Natural killer cell treated with Interleukin-12 subunit alpha and Interleukin-12 subunit beta and Interleukin-15 and Interleukin-18, amount 100 ng/mL, for 72 hours (primary cell): ENCODE measurements at places on chromosomes 13 and 19. TPM values are rescaled to one million over a fixed set of nuclear protein-coding genes. Genes with fewer than 3 reads are reported as not detected.

GRCh38 chr13:52969373-52969772 is 59.2 kb upstream of the OLFM4 start:
- H3K36me3 ChIP-seq, result no peaks in the 10 kb centered on the region
- no peak for DNase-seq
- H3K4me3 ChIP-seq, result no peak overlapping the region
- peaks cover 5% of the 10 kb centered on the region for H3K4me1 ChIP-seq
- no peak overlapping the region for H3K27ac ChIP-seq
- H3K27me3 ChIP-seq, result peaks cover 17% of the 10 kb centered on the region

MADCAM1 gene
- total RNA-seq, result not detected

DNA sequence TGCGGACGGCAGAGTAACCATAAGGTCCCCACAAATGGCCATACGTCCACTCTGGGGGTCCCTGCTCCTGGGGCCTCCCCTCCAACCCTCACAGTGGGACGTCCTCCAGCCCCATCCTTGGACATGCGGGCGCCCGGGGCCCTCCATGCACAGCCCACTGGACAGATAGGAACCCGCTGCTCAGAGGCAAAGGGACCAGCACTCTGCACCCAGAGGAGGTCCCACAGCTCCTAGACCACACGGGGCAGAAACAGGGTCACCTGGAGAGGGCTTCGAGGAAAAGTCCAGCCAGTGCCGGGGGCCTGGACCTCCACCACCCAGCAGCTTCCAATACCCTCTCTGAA is 11.1 kb downstream of the REXO1 start:
- H3K4me3 ChIP-seq, result no peak overlapping the region
- H3K27me3 ChIP-seq, result no peaks in the 10 kb centered on the region
- no peaks in the 10 kb centered on the region for H3K4me1 ChIP-seq
- H3K36me3 ChIP-seq, result no peaks in the 10 kb centered on the region

DAZAP1 gene
- total RNA-seq, result 282 TPM

KLK14 gene
- total RNA-seq, result 2.2 TPM

- DNase-seq, result no peak
- H3K27me3 ChIP-seq, result peaks cover 38% of the 10 kb centered on the region
- H3K36me3 ChIP-seq, result no peaks in the 10 kb centered on the region
Measured at GRCh38 chr13:21675095-21675991, 4.5 kb downstream of the FGF9 start.

DNA sequence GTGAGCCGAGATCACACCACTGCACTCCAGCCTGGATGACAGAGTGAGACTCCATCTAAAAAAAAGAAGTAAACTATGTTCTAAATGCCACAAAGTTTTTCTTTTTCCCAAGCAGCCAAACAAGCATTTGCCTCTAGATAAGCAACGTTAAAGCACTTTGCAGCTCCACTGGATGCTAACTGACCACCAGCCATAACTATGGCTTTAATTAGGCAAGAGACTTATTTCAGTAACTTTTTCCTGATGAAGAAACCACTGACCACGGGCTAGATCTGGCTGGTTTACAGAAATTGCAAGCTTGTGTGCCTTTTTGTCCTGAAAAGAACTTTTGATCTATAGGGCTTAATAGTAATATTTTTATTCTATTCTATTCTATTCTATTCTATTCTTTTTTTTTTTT is 22.1 kb downstream of the CD70 start:
- H3K36me3 ChIP-seq, result peaks cover 14% of the 10 kb centered on the region
- peaks cover 33% of the 10 kb centered on the region for H3K27me3 ChIP-seq
- peaks cover 2% of the 10 kb centered on the region for H3K4me1 ChIP-seq
- no peak overlapping the region for H3K27ac ChIP-seq
- no peak for DNase-seq

DNA sequence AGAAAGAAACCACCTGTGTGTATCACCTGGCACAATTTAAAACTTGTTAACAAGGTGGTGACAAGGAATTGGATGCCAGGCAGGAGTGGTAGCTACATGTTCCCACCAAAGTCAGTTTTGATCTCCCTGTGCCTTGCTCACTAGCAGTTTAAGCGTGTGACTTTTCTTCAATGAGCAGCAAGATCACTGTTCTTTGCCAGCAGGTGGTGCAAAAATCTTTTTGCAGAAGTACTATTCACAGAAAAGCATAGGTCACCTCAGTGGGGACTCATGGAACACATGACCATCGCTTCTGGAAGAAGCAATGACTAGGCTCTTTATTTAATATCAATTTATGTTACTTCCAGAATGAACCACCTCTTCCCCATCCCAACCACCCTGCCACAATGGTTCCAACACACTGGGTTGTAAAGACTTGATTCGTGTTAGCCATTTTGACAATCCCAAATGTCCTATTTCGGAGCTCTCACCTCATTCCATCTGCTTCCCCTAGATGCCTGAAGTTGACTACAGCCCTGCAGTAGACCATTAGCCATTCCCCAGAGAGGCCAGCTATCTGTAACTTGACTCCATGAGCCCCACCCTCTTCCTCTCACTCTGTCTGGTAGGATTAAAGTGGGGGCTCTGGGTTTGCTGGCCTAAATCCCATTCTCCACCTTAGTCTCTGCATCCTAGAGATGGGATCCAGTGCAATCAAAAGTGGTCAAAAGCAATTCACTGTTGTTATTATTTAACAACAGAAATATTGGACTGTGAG is 59.1 kb upstream of the TNFRSF19 start:
- H3K4me3 ChIP-seq, result no peak overlapping the region
- no peak overlapping the region for H3K27ac ChIP-seq
- peaks cover 18% of the 10 kb centered on the region for H3K27me3 ChIP-seq
- H3K36me3 ChIP-seq, result no peaks in the 10 kb centered on the region
- no peaks in the 10 kb centered on the region for H3K4me1 ChIP-seq
- no peak for DNase-seq

- H3K27me3 ChIP-seq, result no peaks in the 10 kb centered on the region
- H3K4me3 ChIP-seq, result no peak overlapping the region
- DNase-seq, result no peak
- no peaks in the 10 kb centered on the region for H3K4me1 ChIP-seq
- H3K27ac ChIP-seq, result no peak overlapping the region
Measured at GRCh38 chr13:38210928-38211596, 138.6 kb upstream of the UFM1 start.

PRMT1 gene
- total RNA-seq, result 457 TPM

HAUS5 gene
- 29.2 TPM for total RNA-seq

DNA sequence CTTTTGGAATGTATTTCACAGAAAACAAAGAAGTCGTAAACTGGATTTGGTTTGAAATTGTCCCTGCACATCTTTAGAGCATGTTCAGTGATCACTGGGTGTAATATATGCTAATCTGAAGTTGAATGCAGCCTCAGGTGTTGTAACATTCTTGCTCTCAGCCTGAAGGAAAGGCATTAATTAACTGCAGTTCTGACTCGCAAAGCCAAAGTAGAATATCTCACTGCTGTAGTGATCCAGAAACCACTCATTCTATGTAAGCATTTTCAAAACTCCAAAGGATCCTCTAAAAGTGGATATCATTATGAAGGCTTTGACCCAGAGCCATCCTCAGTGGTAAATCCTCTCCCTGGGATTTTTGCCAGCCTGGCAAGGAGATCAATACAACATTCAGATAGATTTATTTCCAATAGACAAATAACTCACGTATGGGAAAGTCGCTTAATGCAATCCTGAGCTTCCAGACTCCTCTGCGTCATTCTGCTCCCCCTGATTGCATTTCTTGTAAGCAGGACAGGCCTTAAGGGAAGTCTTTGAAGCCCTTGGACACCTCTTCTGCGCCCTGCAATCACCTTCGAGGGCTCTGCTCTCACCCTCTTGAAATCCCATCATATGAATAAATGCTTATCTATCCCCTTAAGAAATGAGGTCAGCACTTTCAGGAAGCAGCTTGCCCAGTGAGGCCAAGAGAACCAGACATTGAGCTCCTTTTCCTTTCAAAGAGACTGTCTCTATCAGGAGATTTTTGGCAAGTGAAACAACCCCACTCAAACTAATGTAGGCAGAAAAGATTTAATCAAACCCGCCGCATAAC is 301.7 kb upstream of the NBEA start:
- H3K27me3 ChIP-seq, result no peaks in the 10 kb centered on the region
- H3K4me3 ChIP-seq, result no peak overlapping the region
- no peak for DNase-seq
- H3K4me1 ChIP-seq, result no peaks in the 10 kb centered on the region

GRCh38 chr19:32339988-32340874 is 5.2 kb upstream of the ZNF507 start:
- DNase-seq, result no peak
- no peaks in the 10 kb centered on the region for H3K27me3 ChIP-seq
- H3K4me1 ChIP-seq, result no peaks in the 10 kb centered on the region
- H3K36me3 ChIP-seq, result no peaks in the 10 kb centered on the region

- DNase-seq, result no peak
- H3K27ac ChIP-seq, result no peak overlapping the region
Measured at GRCh38 chr13:84470528-84470927, 588.3 kb upstream of the SLITRK1 start.

- no peak overlapping the region for H3K4me3 ChIP-seq
- no peaks in the 10 kb centered on the region for H3K27me3 ChIP-seq
- H3K27ac ChIP-seq, result no peak overlapping the region
Measured at GRCh38 chr13:108060111-108060510, 155.2 kb downstream of the LIG4 start.

KIR2DL4 gene
- 4.2 TPM for total RNA-seq

KLK2 gene
- not detected for total RNA-seq

DNA sequence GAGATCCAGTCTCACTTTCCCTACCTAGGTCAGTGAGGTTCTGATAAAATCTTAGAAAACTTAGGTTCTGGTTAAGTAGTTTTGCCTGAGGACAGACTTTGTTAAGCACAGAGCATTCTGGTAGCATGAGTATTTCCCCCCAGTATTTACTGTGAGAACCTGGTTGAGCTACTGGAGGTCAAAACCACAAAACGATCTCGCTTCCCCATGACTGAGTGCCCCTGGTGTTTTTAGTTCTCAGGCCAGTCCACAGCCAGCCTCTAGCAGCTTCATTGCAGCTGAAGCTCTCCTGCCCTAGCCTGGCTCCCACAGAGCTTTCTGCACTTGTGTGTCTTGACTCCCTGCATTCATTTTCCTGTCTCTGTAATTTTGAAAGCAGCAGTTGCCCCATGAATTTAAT is 1138.2 kb downstream of the UQCRFS1 start:
- no peaks in the 10 kb centered on the region for H3K4me1 ChIP-seq
- no peak for DNase-seq
- no peak overlapping the region for H3K4me3 ChIP-seq
- no peaks in the 10 kb centered on the region for H3K36me3 ChIP-seq
- no peaks in the 10 kb centered on the region for H3K27me3 ChIP-seq
- H3K27ac ChIP-seq, result no peak overlapping the region

UBE2L5 gene
- total RNA-seq, result not detected

SMAD9 gene
- total RNA-seq, result not detected

ASF1B gene
- 89.3 TPM for total RNA-seq

- no peak overlapping the region for H3K27ac ChIP-seq
- H3K4me3 ChIP-seq, result no peak overlapping the region
- H3K4me1 ChIP-seq, result no peaks in the 10 kb centered on the region
- no peaks in the 10 kb centered on the region for H3K36me3 ChIP-seq
- no peak for DNase-seq
Measured at GRCh38 chr13:47503475-47503874, 497.6 kb downstream of the SUCLA2 start.

KASH5 gene
- total RNA-seq, result not detected

KLK1 gene
- not detected for total RNA-seq

DNA sequence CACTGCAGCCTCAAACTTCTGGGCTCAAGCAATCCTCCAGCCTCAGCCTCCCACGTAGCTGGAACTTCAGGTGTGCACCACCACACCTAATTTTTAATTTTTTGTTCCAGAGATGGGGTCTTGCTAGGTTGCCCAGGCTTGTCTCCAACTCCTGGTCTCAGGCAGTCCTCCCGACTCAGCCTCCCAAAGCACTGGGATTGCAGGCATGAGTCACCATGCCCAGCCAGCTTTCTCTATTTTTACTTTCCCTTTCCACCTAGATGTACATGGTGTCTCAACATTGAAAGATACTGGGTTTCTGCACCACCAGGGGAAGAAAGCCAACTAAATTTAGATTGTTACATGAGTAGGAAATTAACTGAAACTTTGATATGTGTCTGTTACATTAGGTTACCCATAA is 13.8 kb upstream of the ZNF846 start:
- H3K27me3 ChIP-seq, result no peaks in the 10 kb centered on the region
- H3K36me3 ChIP-seq, result peaks cover 6% of the 10 kb centered on the region
- H3K4me1 ChIP-seq, result peaks cover 9% of the 10 kb centered on the region
- no peak overlapping the region for H3K27ac ChIP-seq
- H3K4me3 ChIP-seq, result no peak overlapping the region

DNA sequence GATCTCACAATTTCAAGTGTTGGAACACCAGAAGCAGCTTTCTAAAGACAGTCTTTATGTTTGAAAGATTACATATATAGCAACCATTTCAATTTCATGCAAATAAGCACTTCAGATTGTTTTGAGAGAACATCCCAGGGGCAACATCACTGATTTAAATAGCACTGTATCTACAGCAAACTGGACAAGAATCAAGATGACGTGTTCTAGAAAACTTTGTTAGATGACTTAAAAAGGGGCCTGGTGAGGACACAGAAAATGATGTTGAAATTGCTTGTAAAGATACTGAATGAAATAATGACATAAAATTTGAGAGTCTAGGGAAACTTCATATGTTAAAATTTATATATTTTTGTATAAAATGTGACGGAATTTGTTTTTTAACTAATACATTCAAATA is 277.1 kb downstream of the KLF12 start:
- H3K36me3 ChIP-seq, result peaks cover 8% of the 10 kb centered on the region
- no peak for DNase-seq
- no peak overlapping the region for H3K27ac ChIP-seq
- no peaks in the 10 kb centered on the region for H3K27me3 ChIP-seq
- H3K4me1 ChIP-seq, result peaks cover 8% of the 10 kb centered on the region

GRCh38 chr13:26051657-26052311 is at the start of gene SHISA2:
TSS of gene SHISA2 (minus strand) at chr13:26052016. CDS start at chr13:26050975, 1,041 bp downstream.
- no peaks in the 10 kb centered on the region for H3K36me3 ChIP-seq
- no peak within 1 kb of the TSS for H3K27ac ChIP-seq
- peaks cover 5% of the 10 kb centered on the region for H3K4me1 ChIP-seq
- DNase-seq, result no peak
- peaks cover 59% of the 10 kb centered on the region for H3K27me3 ChIP-seq

DNA sequence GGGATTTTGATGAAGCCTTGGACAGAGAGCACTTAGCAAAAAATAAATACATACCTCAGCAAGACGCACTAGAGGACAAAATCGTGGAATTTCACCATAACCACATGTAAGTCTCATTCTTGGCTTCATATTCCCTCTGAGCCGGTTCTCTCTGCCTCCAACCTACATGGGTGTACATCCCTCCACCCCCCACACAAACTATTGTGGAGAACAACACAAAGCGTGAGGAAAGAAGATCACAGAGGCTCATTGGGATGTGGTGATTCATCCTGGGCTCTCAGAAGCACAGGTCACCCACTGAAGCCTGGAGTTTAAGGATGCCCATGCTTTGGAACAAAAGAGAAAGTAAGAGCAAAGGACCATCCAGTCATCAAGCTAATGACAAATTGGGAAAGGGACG is 192.2 kb downstream of the STK24 start:
- H3K4me3 ChIP-seq, result no peak overlapping the region
- no peaks in the 10 kb centered on the region for H3K36me3 ChIP-seq
- H3K4me1 ChIP-seq, result no peaks in the 10 kb centered on the region
- peaks cover 32% of the 10 kb centered on the region for H3K27me3 ChIP-seq
- no peak for DNase-seq
